ENCODE measurements at places on chromosomes 2 and 18.

DNA sequence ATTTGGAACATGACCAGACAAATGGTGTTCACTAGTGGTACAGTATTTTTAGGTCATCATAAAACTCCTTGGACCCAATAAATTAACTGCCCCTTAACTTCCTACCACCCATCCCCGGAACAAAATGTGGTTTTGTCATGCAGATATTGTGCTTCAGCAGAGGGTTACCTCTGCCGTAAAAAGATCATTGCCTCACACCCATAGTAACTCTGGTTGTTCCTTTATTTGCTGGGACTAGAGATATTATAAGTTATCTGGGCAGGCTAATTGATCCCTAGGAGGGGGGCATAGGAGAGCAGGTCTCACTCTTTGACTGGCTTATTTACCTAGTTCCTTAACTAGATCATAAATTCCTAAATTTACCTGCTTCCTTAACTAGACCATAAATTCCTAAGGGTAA, 1343.9 kb upstream of the CHAC2 start:
- DNase-seq: no peak

DNA sequence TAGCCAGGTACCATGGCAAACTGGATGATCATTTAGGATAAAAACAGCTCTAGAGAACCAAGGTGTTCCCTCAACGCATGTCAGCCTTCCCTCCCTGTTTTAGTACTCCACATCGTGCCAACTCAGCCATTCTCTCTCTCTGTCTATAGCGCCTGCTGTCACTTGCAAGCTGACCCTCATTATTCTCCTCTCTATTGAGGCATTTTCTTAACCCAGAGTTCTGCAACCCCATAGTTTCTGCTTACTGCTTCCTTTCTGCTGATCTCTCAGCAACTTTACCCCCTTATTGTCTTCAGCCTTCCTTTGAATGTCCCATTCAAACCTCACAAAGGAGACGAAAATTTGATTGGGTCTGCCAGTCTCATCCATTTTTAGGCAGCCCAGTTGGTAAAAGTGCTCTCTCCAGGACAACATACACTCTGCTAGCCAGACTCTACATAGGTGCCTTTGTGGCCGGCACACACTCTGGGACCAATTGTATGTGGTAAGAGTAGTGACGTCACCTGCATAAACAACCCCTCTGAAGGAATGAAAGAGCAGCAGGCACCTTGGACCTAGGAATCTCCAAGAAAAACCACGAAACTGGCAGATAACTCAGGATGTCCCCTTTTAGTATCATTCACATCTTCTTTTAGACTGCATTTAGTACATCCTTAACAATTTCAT, 367.2 kb upstream of the KCNH7 start:
- no peak for DNase-seq

GRCh38 chr18:24543795-24544498, 83.5 kb downstream of the HRH4 start:
- no peak for DNase-seq

- no peak for DNase-seq
Observed at GRCh38 chr2:122864728-122865127, 1109.3 kb downstream of the TSN start.

DNA sequence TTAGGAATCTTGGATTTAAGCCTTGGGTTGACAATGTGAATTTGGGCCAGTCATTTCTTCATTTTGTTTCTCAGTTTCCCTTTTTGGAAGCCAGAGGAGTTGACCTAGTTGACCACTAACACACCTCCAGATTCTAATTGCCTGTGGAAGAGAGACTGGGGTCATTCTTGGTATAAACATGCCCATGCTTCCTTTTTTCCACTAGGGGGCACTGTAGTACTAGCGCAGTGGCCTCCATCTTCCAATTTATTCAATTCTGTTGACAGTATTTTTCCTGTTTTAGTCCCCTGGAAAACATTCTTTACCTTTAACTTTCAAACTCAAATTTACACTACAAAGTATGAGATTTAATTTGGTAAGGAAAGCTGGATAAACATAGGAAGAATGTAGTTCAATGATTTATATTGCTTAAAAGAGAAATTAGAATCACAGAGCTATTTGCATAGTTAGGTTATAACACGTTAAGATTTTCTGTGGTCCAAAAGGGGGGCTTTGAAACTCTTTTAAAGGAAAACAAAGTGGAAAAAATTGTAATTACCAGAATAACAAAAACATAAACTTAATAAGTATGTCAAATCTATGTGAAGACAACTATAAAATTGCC, 57.5 kb upstream of the AGPS start:
- no peak for DNase-seq

GRCh38 chr2:147174824-147175254, 670.0 kb upstream of the ACVR2A start:
- no peak for DNase-seq

DNA sequence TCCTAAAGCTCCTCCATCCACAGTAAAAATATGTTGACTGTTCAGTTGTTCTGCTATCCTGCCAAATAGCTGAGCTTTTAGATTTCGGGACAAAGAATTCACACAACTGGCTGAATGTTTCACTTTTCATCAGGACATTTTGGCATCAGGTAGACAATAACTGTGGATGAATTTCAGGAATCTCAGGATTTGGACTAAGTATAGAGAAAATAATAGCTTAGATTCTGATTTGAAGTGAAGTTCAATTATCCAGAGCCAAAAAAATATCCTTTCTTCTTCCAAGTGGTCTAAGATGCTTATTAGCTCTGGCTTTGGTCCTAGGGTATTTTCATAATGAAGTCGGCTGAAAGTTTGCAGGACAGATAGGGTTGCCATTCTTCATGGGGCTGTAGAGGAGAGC, 16.1 kb downstream of the KCNE4 start:
- DNase-seq: no peak

DNA sequence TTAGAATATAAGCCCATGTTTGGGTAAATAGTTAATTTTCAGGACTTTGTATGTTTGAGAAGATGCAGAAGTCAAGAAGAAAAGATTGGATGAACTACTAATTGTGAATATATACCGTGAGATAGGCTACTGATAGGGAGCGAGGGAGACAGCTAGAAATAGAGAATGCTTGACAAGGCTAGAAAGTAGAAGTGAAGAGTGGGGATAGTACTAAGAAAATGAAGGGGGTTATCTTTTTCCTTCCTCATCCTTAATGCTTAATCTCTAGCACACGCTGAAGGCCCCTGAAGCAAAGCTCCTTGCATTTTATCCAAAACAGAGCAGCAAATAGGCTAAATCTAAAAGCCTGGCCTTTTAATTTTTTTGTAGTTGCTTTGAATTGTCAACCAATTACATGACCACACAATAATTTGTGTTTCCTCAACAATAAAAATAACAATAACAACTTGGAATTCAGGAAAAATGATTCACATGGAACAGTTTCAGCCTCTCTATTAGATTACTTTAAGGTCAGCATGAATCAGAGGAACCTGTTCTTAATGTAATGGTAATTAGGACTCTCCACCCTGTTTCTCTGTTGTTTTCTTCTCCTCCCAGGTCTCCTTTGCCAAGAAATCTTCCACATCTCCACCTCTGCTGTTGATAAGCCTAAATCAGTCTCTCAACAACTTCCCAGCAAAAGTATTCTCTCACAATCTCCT, 1071.3 kb upstream of the ZEB2 start:
- DNase-seq: no peak

DNA sequence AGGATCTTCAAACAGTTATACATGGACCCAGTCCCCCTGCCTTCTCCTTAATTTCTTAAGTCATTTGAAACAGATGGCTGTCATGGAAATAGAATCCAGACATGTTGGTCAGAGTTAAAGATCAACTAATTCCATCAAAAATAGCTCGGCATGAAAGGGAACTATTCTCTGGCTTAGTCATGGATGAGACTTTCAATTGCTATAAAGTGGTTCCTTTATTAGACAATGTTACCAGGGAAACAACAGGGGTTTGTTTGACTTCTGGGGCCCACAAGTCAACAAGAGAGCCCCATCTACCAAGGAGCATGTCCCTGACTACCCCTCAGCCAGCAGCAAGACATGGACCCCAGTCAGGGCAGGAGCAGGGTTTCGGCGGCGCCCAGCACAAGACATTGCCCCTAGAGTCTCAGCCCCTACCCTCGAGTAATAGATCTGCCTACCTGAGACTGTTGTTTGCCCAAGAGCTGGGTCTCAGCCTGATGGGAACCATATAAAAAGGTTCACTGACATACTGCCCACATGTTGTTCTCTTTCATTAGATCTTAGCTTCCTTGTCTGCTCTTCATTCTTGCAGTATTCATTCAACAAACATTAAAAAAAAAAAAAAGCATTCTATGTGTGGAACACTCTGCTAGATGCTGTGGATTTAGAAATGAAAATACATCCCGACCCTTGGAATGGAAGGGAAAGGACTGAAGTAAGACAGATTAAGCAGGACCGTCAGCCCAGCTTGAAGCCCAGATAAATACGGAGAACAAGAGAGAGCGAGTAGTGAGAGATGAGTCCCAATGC, 4.6 kb downstream of the TTR start:
- no peak for DNase-seq

- DNase-seq: no peak
Observed at GRCh38 chr2:184119989-184120800, 478.1 kb upstream of the ZNF804A start.

DNA sequence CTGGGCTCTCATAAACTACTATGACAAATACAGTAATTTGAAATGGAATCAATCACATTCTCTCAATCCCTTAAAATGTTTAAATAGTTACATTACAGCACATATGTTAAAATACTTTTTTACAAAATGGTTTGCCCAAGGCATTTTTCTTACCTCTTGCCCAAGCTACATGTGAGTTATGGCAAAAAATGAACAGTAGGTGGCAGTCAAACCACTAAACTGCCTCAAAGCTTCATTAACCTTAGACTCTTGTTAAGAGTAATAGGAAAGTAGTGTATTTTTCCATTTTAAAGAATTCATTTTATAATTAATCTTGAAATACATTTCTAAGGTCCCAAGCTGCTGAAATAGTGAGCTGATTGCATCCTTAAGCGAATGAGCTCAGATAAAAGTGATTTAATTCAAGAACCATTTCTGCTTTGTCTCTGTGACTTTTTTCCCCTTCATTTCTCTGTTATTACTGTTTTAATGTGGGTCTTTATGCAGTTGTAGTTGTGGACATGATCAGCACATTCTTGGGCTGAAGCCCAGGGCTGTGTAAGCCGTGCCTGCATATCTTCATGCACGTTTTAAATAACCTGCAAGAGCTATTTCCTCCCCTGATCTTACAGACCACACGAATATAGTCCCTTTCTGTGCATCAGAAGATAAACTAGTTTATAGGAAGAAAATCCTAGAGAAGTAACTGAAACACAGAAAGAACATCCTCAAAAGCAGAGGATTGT, 311.8 kb downstream of the LNPK start:
- no peak for DNase-seq

- no peak for DNase-seq
Observed at GRCh38 chr2:147760984-147761383, 83.8 kb upstream of the ACVR2A start.

GRCh38 chr2:60844105-60844504, 37.3 kb upstream of the REL start:
- DNase-seq: no peak

- no peak for DNase-seq
Observed at GRCh38 chr2:88258208-88258607, 88.1 kb downstream of the THNSL2 start.

GRCh38 chr2:69030800-69031428, 17.9 kb downstream of the ANTXR1 start:
- no peak for DNase-seq

DNA sequence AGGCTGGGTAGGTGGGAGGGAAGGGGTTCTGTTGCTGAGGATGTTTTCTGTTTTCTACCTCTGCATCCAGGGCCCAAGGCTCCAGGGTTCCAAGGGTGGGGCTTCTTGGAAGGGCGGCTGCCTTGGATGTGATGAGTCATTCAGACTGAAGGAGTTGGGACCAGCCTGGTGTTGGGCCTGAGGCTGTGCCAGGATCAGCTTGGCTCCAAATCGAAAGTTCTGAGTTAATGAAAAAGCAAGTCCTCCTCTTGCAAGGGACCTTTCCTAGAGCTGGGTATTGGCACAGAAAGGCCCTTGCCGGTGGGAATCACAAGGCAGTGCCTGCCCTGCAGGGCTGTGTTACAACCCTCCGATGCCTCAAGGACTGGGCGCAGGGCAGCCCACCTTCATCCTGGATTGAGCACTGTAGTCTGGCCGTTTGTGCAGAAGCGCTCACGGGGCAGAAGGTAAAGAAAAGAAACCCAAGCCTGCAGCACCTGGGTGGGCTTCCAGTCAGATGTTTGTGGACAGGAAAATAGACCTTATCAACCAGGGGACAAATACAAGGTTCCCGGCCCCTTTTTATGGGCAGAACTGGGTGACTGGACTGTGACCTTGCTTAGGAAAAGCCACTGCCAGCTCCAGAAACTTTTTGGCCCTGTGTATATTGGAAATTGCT, 52.5 kb upstream of the MCFD2 start:
- no peak for DNase-seq

- no peak for DNase-seq
Observed at GRCh38 chr18:6221602-6222014, 193.1 kb downstream of the L3MBTL4 start.

DNA sequence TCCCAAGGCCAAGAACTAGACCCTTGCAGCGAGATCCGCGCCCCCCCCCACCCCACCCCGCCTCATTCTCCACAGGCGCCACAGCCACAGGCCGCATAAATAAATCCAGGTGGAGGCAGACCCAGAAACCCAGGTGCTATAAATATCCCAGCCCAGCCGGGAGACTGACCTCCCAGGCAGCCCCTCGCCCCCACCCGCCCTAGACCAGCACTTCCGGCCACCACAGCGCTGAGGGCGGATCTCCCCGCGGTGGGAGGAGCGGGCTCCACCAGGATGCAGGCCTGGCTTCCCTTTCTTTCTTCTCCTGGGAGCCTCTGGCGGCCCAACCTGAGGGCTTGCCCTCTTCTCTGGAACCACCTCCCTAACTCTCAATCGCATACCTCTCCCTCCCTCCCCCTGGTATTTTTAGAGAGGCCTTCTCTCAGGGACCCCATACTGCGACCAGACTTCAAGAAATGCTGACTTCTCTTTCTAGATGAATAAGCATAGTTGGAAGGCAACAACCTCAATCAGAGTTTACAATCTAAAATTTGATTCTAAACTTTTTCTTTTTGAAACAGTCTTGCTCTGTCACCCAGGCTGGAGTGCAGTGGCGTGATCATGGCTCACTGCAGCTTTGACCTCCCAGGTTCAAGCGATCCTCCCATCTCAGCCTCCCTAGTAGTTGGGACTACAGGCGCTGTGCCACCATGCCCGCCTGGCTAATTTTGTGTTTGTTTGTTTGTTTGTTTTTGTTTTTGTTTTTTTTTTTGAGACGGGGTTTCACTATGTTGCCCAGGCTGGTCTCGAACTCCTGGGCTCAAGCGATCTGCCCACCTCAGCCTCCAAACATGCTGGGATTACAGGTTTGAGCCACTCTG, 55.0 kb downstream of the PKDCC start:
- DNase-seq: no peak
